ENCODE measurements at places on chromosomes 7 and 10. TPM values are rescaled to one million over a fixed set of nuclear protein-coding genes. Genes with fewer than 3 reads are reported as not detected.
A peak's percentile ranks its signal among the peaks of the same experiment; 100 is the strongest.

Gene TMEM270
- not detected for total RNA-seq

Gene BICC1
- 0.32 TPM for total RNA-seq

Gene LGI1
- total RNA-seq = not detected

Gene UNCX
- not detected for total RNA-seq

Gene C7orf25
- 3.8 TPM for total RNA-seq

Gene INMT
- total RNA-seq = 1.5 TPM

Gene VWDE
- total RNA-seq = 0.36 TPM

Gene HABP2
- 0.04 TPM for total RNA-seq

Gene DOCK1
- total RNA-seq = 37.6 TPM

Gene SAP25
- total RNA-seq = 0.32 TPM

DNA sequence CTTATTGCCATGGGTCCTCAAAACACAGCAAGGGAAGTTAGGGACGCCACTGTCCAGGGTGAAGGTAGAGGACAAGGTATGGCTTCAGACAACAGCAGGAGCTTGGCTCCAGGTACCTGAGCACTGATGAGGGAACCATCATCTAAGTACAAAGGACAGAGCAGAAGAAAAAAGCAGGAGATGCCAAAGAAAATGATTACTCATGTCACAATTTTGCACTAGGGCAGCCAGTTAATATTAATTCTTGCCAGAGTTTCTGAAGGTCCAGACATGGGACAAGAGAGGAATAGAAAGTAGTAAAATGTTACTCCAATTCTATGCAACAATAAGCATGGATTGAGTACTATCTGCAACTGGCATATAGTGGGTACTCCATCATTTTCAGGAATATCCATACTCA lies 14.1 kb downstream of the PTN start:
- no peak for ATAC-seq

GRCh38 chr7:42502022-42502421 lies 265.0 kb upstream of the GLI3 start:
- peak; percentile 47 for ATAC-seq

GRCh38 chr7:130458257-130458656 lies 17.4 kb upstream of the CEP41 start:
- no peak for ATAC-seq

DNA sequence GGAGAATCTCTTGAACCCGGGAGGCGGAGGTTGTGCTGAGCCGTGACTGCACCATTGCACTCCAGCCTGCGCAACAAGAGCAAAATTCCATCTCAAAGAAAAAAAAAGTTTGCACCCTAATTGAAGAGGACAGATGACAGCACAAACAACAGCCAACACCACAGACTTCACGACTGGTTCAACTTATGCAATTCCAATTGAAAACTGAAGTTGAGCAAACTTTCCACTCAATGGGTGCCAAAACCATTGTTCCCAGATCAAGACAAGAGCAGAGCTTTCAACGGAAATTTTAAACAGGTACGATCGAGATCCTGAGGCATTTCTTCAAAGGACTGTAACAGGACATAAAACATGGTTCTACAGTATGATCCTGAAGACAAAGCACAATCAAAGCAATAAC lies 149.7 kb downstream of the KMT2E start:
- ATAC-seq = no peak

DNA sequence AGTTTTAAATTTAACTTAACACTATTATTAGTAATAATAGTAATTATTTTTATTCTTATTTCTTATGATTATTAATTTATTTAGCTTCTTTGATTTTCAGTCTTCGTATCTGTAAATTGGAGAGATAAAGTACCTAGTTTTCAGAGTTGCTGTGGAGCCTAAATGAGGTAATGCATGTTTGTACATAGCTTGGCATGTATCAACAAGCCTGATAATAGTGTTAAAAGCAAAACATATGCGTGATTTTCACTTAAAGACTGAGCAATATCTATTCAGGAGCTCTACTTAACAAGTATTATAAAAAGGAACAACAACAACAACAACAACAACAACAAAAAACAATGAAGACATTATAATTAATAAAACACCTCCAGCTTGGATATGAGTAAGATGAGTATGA lies 12.4 kb downstream of the CALCR start:
- ATAC-seq = no peak

- ATAC-seq = no peak
Measured at GRCh38 chr10:58700591-58700990, 187.9 kb downstream of the BICC1 start.

GRCh38 chr7:77837275-77837674 lies 38.7 kb downstream of the PHTF2 start:
- ATAC-seq = peak; percentile 35

GRCh38 chr7:29354340-29354739 lies 159.8 kb downstream of the CHN2 start:
- no peak for ATAC-seq

GRCh38 chr7:85054306-85054705 lies 132.6 kb downstream of the SEMA3D start:
- no peak for ATAC-seq

GRCh38 chr10:69439350-69439739 lies 11.9 kb upstream of the TSPAN15 start:
- ATAC-seq = peak; percentile 81

DNA sequence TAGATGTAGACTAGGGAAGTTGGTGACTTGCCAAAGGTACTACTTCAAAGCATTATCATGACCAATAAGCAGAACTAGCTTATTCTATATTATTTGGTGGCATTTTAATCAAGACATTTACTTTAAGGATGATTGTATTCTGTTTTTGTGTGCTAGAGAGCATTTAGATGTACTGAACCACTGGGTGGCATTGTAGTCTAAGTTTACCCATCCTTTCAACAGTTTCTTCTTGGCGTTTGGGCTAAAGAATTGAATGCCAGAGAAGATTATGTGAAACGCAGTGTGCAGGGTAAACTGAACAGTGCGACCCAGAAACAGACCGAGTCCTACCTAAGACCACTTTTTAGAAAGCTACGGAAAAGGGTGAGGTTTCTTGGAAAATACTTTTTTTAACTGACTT lies 26.8 kb downstream of the PRPF18 start:
- no peak for ATAC-seq

DNA sequence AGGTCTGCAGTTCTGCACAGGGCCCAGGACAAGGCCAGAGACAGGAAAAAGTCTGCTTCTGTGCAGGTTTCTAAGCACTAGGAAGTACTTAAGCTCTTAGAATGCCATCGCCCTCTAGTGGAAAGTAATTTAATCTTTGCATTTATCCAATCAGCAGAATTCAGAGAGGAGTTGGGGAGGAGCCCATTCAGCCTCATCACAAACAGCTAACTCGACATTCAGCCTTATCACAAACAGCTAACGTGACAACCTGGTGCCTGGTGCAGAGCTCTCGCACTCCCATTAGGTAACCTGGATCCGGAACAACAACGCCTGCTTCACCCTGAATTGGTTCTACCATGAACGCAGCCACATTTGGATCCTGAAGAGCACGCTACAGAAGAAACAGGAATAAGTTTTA lies 15.2 kb downstream of the OAT start:
- ATAC-seq = peak; percentile 86

DNA sequence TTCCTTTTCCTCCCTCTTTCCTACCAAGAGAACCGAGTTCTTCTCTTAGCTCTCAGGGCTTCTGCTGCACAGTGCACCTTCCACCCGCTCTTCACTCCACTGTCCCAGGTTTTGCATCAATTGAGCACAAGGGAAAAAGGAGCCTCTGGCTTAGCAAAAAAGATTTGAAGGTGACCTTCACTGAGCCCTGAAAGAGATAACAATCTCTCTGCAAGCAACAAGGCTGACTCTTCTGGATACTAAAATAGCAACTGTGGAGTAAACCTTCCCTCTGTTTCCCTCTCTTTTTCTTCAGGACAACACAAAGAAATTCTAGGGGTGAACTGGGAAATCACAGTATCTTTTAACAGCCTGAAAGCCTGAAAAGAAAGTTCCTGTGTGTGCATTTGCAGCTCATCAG lies 354.7 kb upstream of the PODXL start:
- ATAC-seq = no peak

GRCh38 chr10:17989908-17990767 lies 38.4 kb downstream of the SLC39A12 start:
- no peak for ATAC-seq

DNA sequence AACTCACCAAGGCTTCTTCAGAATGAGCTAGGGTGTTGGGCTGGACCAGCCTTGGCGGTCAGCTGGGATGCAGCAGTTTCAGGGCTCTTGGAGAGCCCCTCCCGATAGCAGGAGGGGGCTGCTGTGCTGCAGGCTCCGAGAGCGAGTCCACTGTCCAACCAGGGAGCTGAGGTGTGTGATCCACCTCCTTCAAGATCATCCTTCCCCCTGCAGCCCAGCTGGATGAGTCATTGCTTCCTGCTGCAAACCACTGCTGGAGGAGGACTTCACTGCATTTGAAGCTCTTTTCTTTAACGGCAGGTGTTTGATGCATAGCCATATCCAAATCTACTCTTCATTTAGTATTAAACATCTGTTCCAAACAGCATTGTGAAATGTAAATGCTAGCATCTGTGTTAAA lies 54.2 kb upstream of the EBF3 start:
- no peak for ATAC-seq

GRCh38 chr10:70781461-70782051 lies 3.6 kb downstream of the TBATA start:
- no peak for ATAC-seq

- ATAC-seq = peak; percentile 70
Measured at GRCh38 chr10:122142641-122143237, 128.4 kb upstream of the BTBD16 start.

DNA sequence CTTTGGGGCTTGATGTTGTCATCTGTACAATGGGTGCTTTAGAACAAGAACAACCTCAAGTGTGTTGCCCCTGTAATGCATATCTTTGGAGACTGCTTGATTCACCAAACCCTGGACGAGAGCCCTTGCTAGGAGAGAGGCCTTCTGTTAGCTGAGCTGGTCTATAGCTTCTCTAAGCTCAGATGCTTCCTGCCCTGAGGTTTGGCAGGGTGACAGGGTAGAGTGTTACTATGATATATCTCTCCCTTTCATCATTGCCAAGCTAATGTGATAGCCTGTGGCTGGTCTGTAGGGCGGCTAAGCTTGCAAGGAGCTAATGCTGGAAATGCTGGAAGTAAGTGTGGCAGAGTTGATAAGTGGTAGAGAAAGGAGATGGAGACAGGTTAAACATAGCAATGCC lies 364.1 kb downstream of the RPS24 start:
- ATAC-seq = no peak

- peak; percentile 97 for ATAC-seq
Measured at GRCh38 chr10:2985729-2986232, 81.6 kb upstream of the PFKP start.

GRCh38 chr10:30784524-30784896 lies 155.0 kb upstream of the LYZL2 start:
- ATAC-seq = no peak

DNA sequence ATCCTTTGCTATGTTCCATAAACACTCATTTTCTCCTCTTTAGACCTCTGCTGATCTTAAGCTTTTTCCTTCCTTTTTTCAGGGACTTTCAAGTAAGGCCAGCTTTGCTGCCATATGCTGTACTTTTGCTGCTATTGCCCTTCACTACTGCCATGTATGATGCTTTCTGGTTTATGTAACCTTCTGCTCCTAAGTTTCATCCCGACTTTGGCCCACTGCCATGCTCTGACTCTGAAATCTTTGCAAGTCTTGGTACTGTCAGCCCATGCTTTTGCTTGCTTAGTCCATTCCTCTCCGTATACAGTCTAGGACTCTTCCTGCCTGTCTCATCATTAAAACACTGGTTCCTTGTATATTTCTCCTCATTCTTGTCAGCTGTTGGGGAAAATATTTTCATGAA lies 152.4 kb downstream of the RNF133 start:
- no peak for ATAC-seq

DNA sequence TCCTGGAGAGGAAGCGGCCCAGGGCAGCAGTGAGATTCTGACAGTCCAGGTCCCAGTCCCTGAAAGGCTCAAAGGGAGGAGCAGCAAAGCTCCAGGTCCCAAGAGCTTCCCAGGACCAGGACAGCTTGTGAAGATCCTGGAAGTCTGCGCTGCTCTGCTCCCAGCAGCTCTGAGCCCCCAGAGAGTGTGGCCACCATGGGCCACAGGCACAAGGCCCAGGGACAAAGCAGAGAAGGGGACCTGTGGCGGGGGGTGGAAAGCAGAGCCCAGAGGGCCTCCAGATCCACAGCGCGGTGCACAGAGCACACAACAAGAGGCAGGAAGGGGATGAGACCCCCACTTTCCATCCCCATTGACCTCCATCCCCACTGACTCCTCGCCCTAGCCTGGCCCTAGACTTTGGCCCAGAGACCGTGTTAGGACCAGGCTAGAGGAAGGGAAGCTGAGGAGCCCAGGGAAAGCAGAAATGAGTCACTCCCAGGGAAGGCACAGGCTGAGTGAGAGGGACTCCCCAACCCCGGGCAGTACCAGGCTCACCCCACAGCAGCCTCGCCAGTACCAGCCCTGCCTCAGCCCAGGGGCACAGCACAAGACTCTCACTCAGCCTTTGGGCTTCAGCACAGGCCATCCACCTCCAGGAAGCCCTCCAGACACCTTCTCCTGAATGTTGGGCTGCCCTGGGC lies 75.5 kb downstream of the GRID1 start:
- no peak for ATAC-seq

- ATAC-seq = peak; percentile 17
Measured at GRCh38 chr10:63628526-63629362, 107.5 kb downstream of the REEP3 start.

DNA sequence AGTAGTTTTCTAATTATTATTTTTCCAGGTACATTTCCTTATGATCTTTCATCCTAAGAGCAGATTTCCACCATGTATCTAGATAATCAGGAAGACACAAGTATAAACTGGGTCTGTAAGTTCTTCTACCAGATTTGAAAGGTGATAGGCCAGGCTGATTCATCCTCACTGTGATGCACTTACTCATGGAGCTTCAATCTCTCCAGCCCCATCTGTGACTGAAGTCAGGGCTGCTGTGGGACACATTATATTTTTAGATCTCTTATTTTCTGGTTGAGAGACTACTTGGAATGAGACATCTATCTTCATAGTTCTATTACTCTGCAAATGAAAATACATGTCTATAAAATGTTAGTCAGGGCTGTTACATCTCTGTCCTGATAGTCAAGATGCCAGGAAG lies 85.5 kb upstream of the SLC25A13 start:
- no peak for ATAC-seq

- ATAC-seq = no peak
Measured at GRCh38 chr7:46192271-46192670, 271.2 kb upstream of the IGFBP3 start.

- no peak for ATAC-seq
Measured at GRCh38 chr7:14069961-14070360, 80.5 kb upstream of the ETV1 start.
